ENCODE measurements at places on chromosomes 11 and 22. TPM values are rescaled to one million over a fixed set of nuclear protein-coding genes. Genes with fewer than 3 reads are reported as not detected.
A peak's percentile ranks its signal among the peaks of the same experiment; 100 is the strongest.

DNA sequence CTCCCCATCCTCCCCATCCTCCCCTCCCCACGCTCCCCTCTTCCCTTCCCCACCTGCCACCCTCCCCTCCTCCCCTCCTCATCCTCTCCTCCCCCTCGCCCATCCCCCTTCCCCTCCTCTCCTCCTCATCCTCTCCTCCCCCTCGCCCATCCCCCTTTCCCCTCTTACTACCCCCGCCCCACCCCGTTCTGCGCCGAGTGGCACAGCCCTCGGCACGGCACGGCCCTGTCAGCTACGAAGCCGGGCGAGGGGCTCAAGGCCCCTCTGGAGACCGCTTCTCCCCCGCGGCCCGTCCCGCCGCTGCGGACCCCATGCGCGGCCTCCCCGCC is 449.9 kb downstream of the OPCML start:
- H3K4me1 ChIP-seq = no peaks in the 10 kb centered on the region
- H3K27ac ChIP-seq = no peak overlapping the region
- no peak overlapping the region for H3K4me3 ChIP-seq
- peaks cover 64% of the 10 kb centered on the region for H3K27me3 ChIP-seq
- H3K36me3 ChIP-seq = no peaks in the 10 kb centered on the region

DNA sequence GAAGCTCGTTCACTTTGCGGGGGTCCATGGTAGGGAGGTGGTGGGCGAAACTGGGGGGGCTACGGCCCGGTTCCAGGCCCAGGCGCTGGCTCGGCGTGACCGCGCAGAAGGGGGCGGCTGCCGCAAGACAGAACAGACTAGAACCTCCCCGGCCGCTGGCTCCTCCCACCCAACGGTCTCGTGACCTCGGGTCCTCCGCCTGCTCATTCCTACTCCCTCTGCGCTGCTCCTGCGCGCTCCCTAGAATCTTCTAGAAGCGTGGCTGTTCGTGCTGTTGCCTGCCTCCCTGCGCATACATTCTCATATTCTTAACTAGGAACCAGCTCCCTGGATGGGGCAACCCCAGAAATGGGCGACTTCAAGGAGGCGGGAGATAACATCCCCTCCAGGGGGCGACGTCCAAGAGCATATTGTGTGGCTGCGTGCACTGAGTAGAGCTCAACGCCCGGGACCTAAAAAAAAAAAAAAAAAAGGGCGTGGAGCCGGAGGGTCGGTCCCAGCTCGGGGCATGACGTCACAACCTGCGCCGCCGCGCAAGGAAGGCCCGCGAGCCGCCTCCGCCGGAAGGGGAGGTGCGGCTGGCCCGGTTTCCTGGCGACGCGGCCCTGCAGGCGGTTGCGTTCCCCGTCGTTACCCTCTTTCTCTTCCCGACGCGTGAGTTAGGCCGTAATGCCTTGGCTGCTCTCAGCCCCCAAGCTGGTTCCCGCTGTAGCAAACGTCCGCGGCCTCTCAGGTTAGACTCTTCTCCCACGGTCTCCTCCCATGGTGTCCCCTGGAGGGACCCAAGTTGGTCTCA is at the start of the genes ST13 and XPNPEP3:
Gene ST13, minus strand, starts transcription at position 127 of the 796 bp plus-strand sequence. Its CDS starts 99 bp downstream, at position 28.
Gene XPNPEP3, plus strand, starts transcription at position 636 of the 796 bp plus-strand sequence. Its CDS starts 34 bp downstream, at position 670.
- peak within 1 kb of the TSS; percentile 100 for H3K4me3 ChIP-seq
- peaks cover 50% of the 10 kb centered on the region for H3K4me1 ChIP-seq
- H3K36me3 ChIP-seq = peaks cover 6% of the 10 kb centered on the region
- DNase-seq = peak; percentile 98
- peak within 1 kb of the TSS; percentile 99 for H3K27ac ChIP-seq
- no peaks in the 10 kb centered on the region for H3K27me3 ChIP-seq

DNA sequence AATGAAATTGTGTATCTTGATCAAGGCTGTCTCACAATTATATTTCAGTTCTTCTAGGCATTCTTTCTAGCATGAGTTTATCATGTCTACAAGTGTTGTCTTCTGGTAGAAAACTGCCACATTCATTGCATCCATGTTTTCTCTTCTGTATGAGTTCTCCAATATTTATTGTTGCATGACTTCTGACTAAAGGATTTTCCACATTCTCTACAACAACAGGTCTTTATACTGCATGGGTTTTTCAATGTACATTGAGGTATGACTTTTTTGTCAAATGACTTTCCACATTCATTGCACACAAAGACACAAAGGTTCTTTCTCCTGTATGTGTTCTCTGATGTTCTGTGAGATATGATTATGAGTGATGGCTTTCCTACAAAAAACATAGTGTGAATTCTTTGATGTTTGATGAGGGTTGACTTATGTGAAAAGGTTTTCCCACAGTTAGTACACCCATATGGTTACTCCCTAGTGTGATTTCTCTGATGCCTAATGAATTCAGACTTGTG is 890.6 kb upstream of the CNTN5 start:
- H3K4me1 ChIP-seq = no peaks in the 10 kb centered on the region
- DNase-seq = no peak

- H3K4me1 ChIP-seq = no peaks in the 10 kb centered on the region
- H3K27me3 ChIP-seq = peaks cover 7% of the 10 kb centered on the region
- no peaks in the 10 kb centered on the region for H3K36me3 ChIP-seq
- DNase-seq = no peak
Observed at GRCh38 chr22:44740307-44740706, 12.1 kb upstream of the ARHGAP8 start.

GRCh38 chr11:35474688-35475087 is 50.7 kb downstream of the PAMR1 start:
- H3K36me3 ChIP-seq = peaks cover 9% of the 10 kb centered on the region
- H3K27me3 ChIP-seq = no peaks in the 10 kb centered on the region
- no peak for DNase-seq
- H3K4me3 ChIP-seq = no peak overlapping the region
- no peak overlapping the region for H3K27ac ChIP-seq
- no peaks in the 10 kb centered on the region for H3K4me1 ChIP-seq

GRCh38 chr11:84372381-84372950 is 1086.3 kb upstream of the CCDC90B start:
- H3K36me3 ChIP-seq = no peaks in the 10 kb centered on the region
- no peaks in the 10 kb centered on the region for H3K27me3 ChIP-seq
- no peak overlapping the region for H3K4me3 ChIP-seq
- DNase-seq = no peak
- no peak overlapping the region for H3K27ac ChIP-seq
- H3K4me1 ChIP-seq = no peaks in the 10 kb centered on the region

DNA sequence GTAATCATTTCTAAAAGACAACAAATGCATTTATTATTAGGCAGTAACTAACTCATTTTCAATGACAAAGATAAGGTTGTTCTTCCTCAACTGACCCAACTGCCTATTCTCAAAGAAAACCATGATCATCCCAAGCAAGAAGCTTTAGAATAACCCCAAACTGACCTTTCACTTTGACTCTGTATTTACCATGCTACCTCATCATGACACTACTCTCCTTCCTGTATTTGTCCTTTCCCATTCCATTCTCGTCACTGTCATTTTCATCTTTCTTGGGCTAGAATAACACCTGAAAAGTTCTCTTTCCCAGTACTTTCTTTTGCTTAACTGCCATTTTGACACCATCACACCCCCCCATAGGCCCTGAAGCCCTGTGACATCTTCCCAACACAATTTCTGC is 48.3 kb downstream of the TCF20 start:
- no peak overlapping the region for H3K4me3 ChIP-seq
- H3K36me3 ChIP-seq = no peaks in the 10 kb centered on the region
- no peaks in the 10 kb centered on the region for H3K27me3 ChIP-seq
- H3K4me1 ChIP-seq = no peaks in the 10 kb centered on the region
- no peak for DNase-seq

DNA sequence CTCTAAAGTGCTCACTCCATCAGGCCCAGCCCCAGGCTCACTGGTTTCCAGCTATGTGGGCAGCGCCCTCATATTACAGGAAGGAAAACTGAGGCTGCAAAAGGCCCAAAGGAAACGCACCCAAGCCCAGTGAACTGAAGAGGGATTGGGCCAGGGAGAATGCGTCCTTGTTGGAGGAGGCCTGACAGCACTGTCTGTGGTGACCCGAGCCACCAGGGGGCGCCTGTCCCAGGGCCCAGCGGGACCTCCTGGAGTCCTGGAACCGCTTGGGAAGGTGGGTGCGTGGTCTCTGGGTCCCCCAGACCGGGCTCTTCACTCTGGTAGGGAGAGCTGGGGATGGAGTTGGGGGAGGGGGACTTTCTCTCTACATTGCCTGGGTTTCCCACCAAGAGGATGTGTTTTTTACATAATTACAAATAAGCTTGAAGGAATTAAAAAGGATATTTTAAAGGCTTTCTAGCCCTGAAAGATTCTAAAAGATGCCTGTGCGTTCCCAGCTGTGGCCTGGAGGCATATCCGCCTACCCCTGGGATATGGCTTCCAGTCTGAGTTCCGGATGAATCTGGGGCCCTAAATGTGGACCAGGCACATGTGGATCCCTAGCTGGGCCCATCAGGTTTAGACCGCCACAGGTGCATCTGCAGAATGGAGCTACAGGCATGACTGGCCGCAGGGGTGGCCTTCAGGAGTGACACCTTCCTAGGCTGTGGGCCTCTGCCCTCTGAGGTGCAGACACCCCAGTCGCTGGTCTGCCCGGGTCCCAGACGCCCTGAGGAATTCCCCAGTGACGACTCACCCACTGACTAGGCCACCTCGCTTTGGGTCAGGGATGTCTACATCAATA is 4.2 kb downstream of the SPI1 start:
- H3K4me3 ChIP-seq = no peak overlapping the region
- DNase-seq = peak; percentile 81
- no peaks in the 10 kb centered on the region for H3K27me3 ChIP-seq
- peaks cover 3% of the 10 kb centered on the region for H3K4me1 ChIP-seq

GRCh38 chr22:22593964-22594656 is 35.0 kb upstream of the PRAME start:
- peak; percentile 58 for DNase-seq
- H3K4me1 ChIP-seq = no peaks in the 10 kb centered on the region
- H3K36me3 ChIP-seq = no peaks in the 10 kb centered on the region
- H3K27ac ChIP-seq = no peak overlapping the region
- H3K4me3 ChIP-seq = no peak overlapping the region

- no peaks in the 10 kb centered on the region for H3K4me1 ChIP-seq
- H3K27me3 ChIP-seq = peaks cover 42% of the 10 kb centered on the region
- no peak for DNase-seq
- no peaks in the 10 kb centered on the region for H3K36me3 ChIP-seq
- H3K4me3 ChIP-seq = no peak overlapping the region
Observed at GRCh38 chr11:20672575-20672974, 3.2 kb downstream of the NELL1 start.

- H3K4me3 ChIP-seq = peak overlapping the region; percentile 88
- H3K36me3 ChIP-seq = peaks cover 62% of the 10 kb centered on the region
- H3K27ac ChIP-seq = peak overlapping the region; percentile 45
- peak; percentile 69 for DNase-seq
Observed at GRCh38 chr11:112085822-112086421, 634 bp downstream of the TIMM8B start.

GRCh38 chr11:33545931-33546330 is 154.7 kb downstream of the C11orf91 start:
- H3K4me3 ChIP-seq = no peak overlapping the region
- peak overlapping the region; percentile 68 for H3K27ac ChIP-seq
- H3K36me3 ChIP-seq = peaks cover 7% of the 10 kb centered on the region
- H3K4me1 ChIP-seq = peaks cover 38% of the 10 kb centered on the region
- no peaks in the 10 kb centered on the region for H3K27me3 ChIP-seq

DNA sequence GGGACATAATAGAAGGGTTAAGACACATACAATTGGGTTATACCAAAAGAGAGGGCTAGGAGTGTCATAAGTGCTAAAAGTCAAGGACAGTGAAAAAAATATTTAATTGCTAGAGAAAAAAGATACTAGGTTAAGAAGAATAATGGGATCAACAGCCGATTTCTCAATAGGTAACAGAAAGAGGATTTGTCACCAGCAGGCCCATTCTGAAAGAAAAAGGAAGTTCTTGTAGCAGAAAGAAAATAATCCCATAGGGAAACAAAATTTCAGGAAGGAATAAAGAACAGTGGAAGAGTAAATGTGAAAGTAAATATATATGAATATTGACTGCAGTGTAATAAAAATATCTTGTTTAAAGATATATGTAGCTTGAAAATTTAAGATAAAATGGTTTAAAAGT is 43.3 kb upstream of the ADORA2A start:
- no peak overlapping the region for H3K27ac ChIP-seq
- no peaks in the 10 kb centered on the region for H3K27me3 ChIP-seq
- H3K36me3 ChIP-seq = peaks cover 10% of the 10 kb centered on the region
- H3K4me3 ChIP-seq = no peak overlapping the region

- DNase-seq = no peak
- no peak overlapping the region for H3K4me3 ChIP-seq
- no peaks in the 10 kb centered on the region for H3K36me3 ChIP-seq
- H3K27ac ChIP-seq = no peak overlapping the region
- H3K4me1 ChIP-seq = no peaks in the 10 kb centered on the region
- no peaks in the 10 kb centered on the region for H3K27me3 ChIP-seq
Observed at GRCh38 chr11:81916451-81916850, 817.2 kb downstream of the FAM181B start.

C1QTNF4 gene
- polyA plus RNA-seq = not detected

PDGFD gene
- polyA plus RNA-seq = 1.0 TPM

PHF21B gene
- polyA plus RNA-seq = not detected

KBTBD4 gene
- 16.8 TPM for polyA plus RNA-seq

CCND1 gene
- 1,184 TPM for polyA plus RNA-seq

GPR83 gene
- polyA plus RNA-seq = not detected

FBLN1 gene
- 335 TPM for polyA plus RNA-seq

TEAD1 gene
- polyA plus RNA-seq = 52.4 TPM

TENM4 gene
- polyA plus RNA-seq = 0.48 TPM
